Esophagus muscularis mucosa (tissue), 4 donors: ENCODE measurements at places on chromosomes 7 and 10.

- H3K36me3 ChIP-seq: no peaks in the 10 kb centered on the region
- no peak overlapping the region for H3K27ac ChIP-seq
- no peak for DNase-seq
- no peaks in the 10 kb centered on the region for H3K4me1 ChIP-seq
- no peaks in the 10 kb centered on the region for H3K27me3 ChIP-seq
These were observed 184.9 kb downstream of the DNAJB6 start for GRCh38 chr7:157521752-157522151.

- no peaks in the 10 kb centered on the region for H3K27me3 ChIP-seq
- H3K27ac ChIP-seq: no peak overlapping the region
- H3K4me1 ChIP-seq: no peaks in the 10 kb centered on the region
- H3K4me3 ChIP-seq: no peak overlapping the region
These were observed 667.3 kb upstream of the SORCS1 start for GRCh38 chr10:107831772-107832171.

GRCh38 chr7:81688622-81689411, 81.0 kb downstream of the HGF start:
- no peak overlapping the region for H3K27ac ChIP-seq
- DNase-seq: no peak
- no peaks in the 10 kb centered on the region for H3K36me3 ChIP-seq
- no peak overlapping the region for H3K4me3 ChIP-seq
- H3K4me1 ChIP-seq: no peaks in the 10 kb centered on the region
- no peaks in the 10 kb centered on the region for H3K27me3 ChIP-seq

GRCh38 chr7:30222515-30223215, 61.7 kb upstream of the ZNRF2 start:
- no peak overlapping the region for H3K4me3 ChIP-seq
- H3K36me3 ChIP-seq: no peaks in the 10 kb centered on the region
- H3K27ac ChIP-seq: no peak overlapping the region
- peaks cover 26% of the 10 kb centered on the region for H3K4me1 ChIP-seq
- DNase-seq: peak; percentile 66

DNA sequence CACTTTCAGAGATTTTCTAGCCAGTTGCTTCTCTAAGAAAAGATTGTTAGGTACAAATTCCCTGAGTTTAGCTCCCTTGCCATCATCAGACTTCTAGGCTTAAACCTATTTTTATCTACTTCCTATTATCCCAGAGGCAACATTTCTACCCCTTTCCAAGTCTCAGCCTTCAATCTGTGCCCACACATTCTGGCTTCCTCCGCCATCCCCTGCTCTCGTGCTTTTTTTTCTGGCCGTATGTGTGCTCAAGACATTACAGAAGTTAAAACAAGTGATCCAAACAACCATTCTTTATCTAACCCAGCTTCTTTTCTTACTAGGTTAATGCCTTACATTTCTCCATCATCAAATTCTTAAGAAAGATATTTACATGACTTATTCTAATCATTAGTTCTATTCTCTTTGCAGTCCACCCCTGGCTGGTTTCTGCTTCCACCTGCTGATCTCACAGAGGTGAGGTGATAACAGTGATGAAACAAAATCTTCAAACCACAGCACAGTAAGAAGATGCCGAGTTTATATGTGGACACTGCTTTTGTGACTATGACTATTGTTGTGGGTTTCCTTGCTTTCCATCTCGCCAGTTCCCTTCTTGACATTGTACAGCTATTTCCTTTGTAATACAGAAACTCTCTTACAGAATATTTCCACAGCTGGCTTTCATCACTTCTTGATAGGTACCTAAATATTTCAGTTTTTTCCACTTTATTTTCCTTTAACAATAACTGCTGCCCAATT, 18.3 kb upstream of the CDK6 start:
- H3K27ac ChIP-seq: no peak overlapping the region
- no peak overlapping the region for H3K4me3 ChIP-seq
- H3K27me3 ChIP-seq: no peaks in the 10 kb centered on the region
- H3K36me3 ChIP-seq: no peaks in the 10 kb centered on the region
- H3K4me1 ChIP-seq: no peaks in the 10 kb centered on the region

GRCh38 chr7:139540203-139540602, 16.7 kb downstream of the CLEC2L start:
- H3K4me3 ChIP-seq: no peak overlapping the region
- DNase-seq: no peak
- no peaks in the 10 kb centered on the region for H3K36me3 ChIP-seq
- peaks cover 25% of the 10 kb centered on the region for H3K4me1 ChIP-seq
- no peaks in the 10 kb centered on the region for H3K27me3 ChIP-seq

DNA sequence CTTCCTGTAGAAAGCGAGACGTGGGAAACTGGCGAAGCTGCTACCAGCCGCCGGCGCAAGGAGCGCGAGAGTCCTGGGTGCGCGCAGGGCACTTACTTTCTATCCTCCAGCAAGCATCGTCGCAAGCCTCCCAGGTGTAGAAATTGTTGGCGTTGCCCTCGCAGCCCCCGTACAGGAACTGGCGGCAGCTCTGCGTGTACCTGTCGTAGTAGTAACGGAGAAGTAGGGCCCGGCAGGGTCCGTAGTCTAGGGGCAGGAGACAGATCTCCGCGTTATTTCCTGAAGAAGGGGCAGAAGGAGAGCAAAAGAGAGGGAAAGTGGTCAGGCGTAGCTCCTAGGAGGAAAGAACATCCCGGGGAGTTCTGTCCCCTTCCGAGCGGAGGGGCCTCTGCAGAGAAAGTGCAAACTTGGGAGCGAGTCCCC, 501 bp downstream of the TFPI2 start:
- DNase-seq: no peak
- no peaks in the 10 kb centered on the region for H3K27me3 ChIP-seq
- no peak overlapping the region for H3K27ac ChIP-seq

GRCh38 chr10:130889780-130890179, 421.7 kb downstream of the TCERG1L start:
- no peaks in the 10 kb centered on the region for H3K4me1 ChIP-seq
- no peak overlapping the region for H3K4me3 ChIP-seq
- no peak for DNase-seq

- H3K27me3 ChIP-seq: no peaks in the 10 kb centered on the region
- no peak for DNase-seq
- peaks cover 27% of the 10 kb centered on the region for H3K36me3 ChIP-seq
These were observed 10.6 kb downstream of the ZCCHC24 start for GRCh38 chr10:79434821-79435251.

DNA sequence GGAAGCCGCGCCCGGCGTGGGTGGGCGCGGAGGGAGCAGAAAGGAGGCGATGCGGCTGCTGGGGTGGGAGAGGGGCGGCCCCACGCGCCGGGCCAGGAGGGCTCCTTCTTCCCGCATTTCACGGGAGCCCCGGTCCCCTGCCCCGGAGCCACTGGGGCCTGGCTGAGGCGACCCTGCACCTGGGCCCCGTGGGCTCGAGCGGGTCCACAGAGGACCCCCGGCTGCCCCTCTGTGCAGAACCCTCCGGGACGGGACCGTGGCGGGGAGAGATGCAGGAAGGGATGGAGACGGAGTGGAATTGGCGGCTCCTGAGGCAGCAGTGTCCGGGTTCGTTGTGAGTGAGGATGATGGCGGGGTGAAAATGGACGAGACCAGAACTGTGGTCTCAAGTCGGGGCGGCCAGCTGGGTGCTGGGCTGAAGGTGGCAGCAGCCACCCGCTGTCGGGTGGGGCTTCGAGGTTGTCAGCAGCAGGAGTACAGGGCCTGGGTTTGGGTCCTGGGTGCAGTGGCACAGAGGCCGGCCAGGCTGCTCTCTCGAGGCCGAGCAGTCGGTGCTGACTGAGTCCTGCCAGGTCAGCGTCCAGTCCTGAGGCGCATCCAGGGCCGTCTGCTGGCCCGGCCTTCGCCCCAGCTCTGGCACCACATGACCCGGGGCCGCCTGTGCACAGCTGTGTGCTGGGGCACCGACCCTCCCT, 80.4 kb downstream of the VIPR2 start:
- no peak overlapping the region for H3K4me3 ChIP-seq
- DNase-seq: peak; percentile 50
- H3K27ac ChIP-seq: no peak overlapping the region
- H3K27me3 ChIP-seq: peaks cover 5% of the 10 kb centered on the region
- H3K4me1 ChIP-seq: peaks cover 21% of the 10 kb centered on the region
- no peaks in the 10 kb centered on the region for H3K36me3 ChIP-seq

- H3K36me3 ChIP-seq: peaks cover 20% of the 10 kb centered on the region
- H3K27me3 ChIP-seq: no peaks in the 10 kb centered on the region
- no peak for DNase-seq
These were observed 5.2 kb downstream of the MARVELD1 start for GRCh38 chr10:97718659-97719142.

DNA sequence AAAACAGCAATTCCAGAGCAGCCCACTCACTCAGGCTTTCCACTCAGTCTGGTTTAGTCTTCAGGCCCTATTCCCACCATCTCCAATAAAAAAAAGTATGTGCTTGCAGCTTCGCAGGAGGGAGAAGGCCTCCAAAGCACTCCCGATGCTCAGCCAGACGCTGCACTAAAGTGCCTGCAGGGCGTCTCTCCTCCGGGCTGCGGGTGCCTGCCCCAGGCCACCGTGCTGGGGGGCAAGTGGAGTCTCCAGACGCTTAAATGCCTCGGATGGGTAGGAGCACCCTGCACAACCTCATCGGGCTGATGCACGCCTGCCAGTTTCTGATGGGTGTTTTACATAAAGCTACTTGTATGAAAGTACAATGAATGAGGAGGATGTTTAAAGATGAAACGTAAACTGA, 31.3 kb upstream of the NCAPG2 start:
- no peak for DNase-seq
- H3K4me1 ChIP-seq: peaks cover 35% of the 10 kb centered on the region
- no peak overlapping the region for H3K4me3 ChIP-seq
- peaks cover 89% of the 10 kb centered on the region for H3K36me3 ChIP-seq

GRCh38 chr10:109433434-109433833, 489.9 kb downstream of the XPNPEP1 start:
- DNase-seq: no peak
- no peaks in the 10 kb centered on the region for H3K36me3 ChIP-seq
- no peaks in the 10 kb centered on the region for H3K27me3 ChIP-seq
- no peak overlapping the region for H3K4me3 ChIP-seq
- H3K4me1 ChIP-seq: peaks cover 17% of the 10 kb centered on the region

GRCh38 chr7:50333221-50333651, 28.7 kb downstream of the IKZF1 start:
- H3K4me3 ChIP-seq: no peak overlapping the region
- DNase-seq: no peak
- no peaks in the 10 kb centered on the region for H3K4me1 ChIP-seq

DNA sequence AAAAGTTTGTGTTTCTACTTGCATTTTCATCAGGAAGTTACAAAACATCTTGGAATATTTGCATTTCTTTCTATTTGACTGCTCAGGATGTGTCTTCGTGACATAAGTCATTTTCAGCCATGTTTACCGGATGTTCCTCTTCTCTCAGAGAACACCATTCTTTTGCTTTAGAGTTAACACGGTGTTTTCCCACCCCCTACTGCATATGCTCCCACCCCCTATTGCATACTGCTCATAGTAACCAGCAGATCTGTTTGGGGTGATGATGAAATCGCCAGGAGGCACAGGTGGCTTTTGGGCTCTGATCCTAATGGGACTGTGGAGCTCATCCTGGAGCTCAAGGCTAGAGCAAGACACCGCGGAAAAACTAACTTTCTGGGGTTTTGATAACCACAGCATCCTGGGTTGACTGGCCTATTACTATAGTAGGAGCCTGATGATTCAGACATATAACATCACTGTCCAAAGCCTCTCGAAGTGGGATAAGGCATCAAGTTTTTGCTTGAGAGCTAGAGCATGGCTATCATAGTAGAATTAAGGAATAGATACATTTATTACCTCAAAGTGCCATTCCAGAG, 65.1 kb upstream of the BET1 start:
- H3K4me3 ChIP-seq: no peak overlapping the region
- no peak overlapping the region for H3K27ac ChIP-seq
- H3K4me1 ChIP-seq: no peaks in the 10 kb centered on the region
- DNase-seq: no peak
- H3K36me3 ChIP-seq: no peaks in the 10 kb centered on the region

GRCh38 chr7:77727936-77728701, 31.9 kb downstream of the RSBN1L start:
- peak; percentile 50 for DNase-seq
- H3K4me1 ChIP-seq: peaks cover 52% of the 10 kb centered on the region
- H3K36me3 ChIP-seq: no peaks in the 10 kb centered on the region
- H3K4me3 ChIP-seq: peak overlapping the region; percentile 17
- H3K27me3 ChIP-seq: no peaks in the 10 kb centered on the region
- peak overlapping the region; percentile 50 for H3K27ac ChIP-seq

DNA sequence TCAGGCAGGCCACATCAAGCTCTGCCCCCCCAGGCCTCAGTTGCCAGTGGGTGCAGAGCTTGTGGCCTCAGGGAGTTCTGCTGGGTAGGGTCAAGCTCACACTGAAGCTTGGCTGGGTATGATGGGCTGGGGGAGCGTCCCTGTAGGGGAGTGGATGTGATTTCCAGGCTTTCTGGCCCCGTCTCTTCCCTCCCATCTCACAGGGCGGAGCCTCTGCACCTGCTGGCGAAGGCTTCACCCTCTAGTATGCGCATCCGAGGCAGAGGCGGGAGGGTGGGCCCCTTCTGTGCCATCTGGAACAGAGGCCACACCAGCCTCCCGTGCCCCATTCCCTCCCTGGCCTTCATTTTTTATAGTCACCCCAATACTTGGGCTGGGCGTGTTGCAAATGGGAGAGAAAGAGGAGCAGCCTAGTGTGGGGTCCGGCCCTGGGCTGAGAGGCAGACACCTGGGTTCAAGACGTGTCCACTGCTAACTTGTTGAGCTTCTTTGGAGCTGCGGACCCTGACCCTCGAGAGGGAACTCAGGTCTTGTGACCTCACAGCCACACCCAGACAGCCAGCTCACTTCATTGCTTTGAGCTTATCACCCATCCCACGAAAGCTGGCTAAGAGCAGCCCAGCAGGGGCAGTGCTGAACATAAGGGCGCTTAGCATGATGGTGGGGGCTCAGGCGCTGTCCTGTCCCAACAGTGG, 2.3 kb downstream of the AQP1 start:
- peak overlapping the region; percentile 86 for H3K27ac ChIP-seq
- no peak for DNase-seq
- no peaks in the 10 kb centered on the region for H3K27me3 ChIP-seq
- peak overlapping the region; percentile 63 for H3K4me3 ChIP-seq
- H3K36me3 ChIP-seq: no peaks in the 10 kb centered on the region
- peaks cover 100% of the 10 kb centered on the region for H3K4me1 ChIP-seq

GRCh38 chr7:68505721-68506120, 1092.6 kb upstream of the AUTS2 start:
- H3K36me3 ChIP-seq: no peaks in the 10 kb centered on the region
- no peak overlapping the region for H3K27ac ChIP-seq
- H3K4me3 ChIP-seq: no peak overlapping the region
- no peaks in the 10 kb centered on the region for H3K27me3 ChIP-seq

DNA sequence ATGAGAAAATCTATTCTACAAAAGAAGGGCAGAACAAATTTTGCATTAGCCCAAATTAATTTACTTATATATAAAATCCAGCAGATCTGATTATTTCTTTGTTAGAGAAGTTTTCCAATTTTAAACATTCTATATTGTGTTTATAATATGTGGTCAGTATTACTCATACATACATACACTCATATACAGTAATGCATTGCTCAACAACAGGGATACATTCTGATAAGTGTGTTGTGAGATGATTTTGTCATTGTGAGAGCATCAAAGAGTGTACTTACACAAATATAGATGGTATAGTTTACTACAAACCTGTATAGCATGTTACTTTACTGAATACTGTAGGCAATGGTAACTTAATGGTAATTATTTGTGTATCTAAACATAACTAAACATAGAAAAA, 239.6 kb upstream of the ETV1 start:
- no peaks in the 10 kb centered on the region for H3K27me3 ChIP-seq
- no peak overlapping the region for H3K4me3 ChIP-seq
- DNase-seq: no peak
- H3K36me3 ChIP-seq: no peaks in the 10 kb centered on the region
- H3K27ac ChIP-seq: no peak overlapping the region

GRCh38 chr10:23457632-23458417, 18.9 kb downstream of the OTUD1 start:
- no peak overlapping the region for H3K27ac ChIP-seq
- no peaks in the 10 kb centered on the region for H3K27me3 ChIP-seq
- DNase-seq: peak; percentile 57
- H3K4me1 ChIP-seq: peaks cover 5% of the 10 kb centered on the region
